ENCODE measurements at places on chromosomes 6 and 20. TPM values are rescaled to one million over a fixed set of nuclear protein-coding genes. Genes with fewer than 3 reads are reported as not detected.

HTR1E gene
- not detected for total RNA-seq

SIRPA gene
- total RNA-seq: 81.2 TPM

ECT2L gene
- total RNA-seq: not detected

FAXC gene
- 7.8 TPM for total RNA-seq
